ENCODE measurements at places on chromosomes 2 and 18.

- DNase-seq, result no peak
Measured at GRCh38 chr2:103437161-103437560, 675.3 kb downstream of the TMEM182 start.

DNA sequence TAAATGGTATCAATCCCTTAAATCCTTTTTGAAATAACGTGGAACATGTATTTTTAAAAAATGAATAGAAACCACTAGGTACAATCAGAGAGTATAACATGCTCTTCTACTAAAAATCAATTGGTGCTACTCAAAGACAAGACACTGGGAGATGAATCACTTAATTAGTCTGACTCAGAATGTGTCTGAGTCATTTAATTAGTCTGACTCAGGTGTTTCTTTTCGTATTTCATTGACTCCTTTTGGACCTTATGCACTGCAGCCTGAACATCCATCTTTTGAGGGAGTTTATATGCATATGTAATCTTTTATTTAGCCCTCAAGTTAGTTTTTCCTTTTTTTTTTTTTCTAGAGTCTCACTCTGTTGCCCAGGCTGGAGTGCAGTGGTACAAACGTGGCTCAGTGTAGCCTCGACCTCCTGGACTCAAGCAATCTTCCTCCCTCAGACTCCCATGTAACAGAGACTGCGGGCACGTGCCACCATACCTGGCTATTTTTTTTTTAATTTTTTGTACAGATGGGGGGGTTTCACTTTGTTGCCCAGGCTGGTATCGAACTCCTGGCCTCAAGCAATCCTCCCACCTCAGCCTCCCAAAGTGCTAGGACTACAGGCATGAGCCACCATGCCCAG lies 26.5 kb downstream of the PPP4R3B start:
- DNase-seq, result no peak

DNA sequence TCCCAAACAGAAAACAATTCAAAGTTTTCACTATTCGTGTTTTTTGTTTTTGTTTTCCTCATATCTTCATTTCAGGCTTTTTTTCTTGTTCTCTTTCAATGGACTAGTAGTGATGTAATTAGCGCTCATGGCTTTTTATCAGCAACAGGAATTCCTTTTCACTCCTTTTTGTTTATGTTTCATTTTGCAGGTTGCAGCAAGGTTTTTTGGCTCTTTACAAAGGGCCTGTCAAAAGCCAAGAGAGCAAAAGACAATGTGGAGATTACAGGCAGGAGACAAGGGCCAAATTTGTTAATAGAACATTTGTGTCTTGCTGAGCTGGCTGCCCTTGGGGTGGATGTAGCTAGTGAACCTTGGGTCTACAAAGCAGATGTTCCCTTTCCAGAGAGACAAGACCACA lies 467.4 kb upstream of the CDH20 start:
- DNase-seq, result no peak

- no peak for DNase-seq
Measured at GRCh38 chr18:74896390-74896991, 298.8 kb downstream of the ZNF407 start.

DNA sequence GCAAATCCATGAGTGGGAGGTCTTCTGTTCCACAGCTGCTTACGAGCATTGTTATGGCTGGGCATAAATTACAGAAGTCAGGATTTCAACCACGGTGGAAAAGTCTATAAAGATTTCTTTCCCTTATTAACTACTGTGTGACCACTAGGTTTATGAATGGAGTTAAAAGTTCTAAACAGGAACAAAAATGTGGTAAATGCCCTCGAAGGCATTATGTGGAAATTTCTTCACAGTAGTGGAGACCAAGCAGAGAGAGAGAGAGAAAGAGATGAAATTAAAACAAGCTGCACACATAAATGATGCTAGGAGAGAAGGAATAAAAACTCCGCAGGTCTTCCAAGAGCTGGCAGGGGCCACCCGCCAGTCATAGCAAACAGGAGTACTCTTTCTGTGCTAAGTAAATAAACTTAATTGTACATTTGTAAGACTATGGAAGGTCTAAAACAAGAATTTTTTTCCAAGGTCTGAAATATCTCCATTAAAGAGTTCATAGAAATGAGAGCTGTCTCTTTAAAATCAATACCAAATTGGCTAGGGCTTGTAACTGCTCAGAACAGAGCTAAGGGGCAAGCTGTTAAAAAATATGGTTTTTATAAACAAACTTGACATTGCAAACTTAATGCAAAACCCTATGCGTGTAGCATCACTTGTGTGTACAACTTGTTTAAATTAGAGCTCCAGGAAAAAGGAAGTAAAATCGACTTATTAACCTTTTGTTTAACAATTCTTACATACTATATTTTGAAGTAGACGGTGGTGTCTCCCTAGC lies 438.2 kb downstream of the MEIS1 start:
- no peak for DNase-seq

DNA sequence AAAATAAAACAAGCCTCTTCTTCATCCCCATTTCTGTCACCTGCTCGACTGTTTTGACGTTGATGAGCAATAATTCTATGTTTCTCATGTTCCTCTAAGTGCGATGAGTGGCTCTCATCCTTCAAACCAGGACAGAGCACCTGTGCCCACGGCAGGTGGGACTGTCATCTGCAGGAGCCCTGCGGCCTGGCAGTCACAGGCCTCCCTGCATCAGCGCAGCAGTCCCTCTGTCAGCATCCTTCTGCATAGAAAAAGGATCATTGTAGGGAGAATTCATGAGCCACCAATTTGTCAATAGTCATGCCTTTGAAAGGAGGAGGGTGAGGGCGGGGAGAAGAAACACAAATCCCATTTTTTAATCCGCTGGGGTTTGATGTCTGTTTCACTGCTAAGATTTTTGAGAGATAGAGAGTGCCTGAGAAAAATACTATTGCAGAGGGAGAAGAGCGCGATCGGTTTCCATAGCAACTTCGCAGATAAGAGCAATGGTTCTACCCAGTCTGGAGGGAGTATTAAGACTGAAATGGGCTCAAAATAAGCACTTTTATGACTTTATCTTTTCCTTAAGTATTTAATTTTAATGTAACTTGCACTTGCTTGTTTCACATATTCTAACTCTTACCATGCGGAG lies 234.3 kb upstream of the NCKAP5 start:
- no peak for DNase-seq

- DNase-seq, result no peak
Measured at GRCh38 chr2:138622613-138623012, 121.0 kb downstream of the SPOPL start.

DNA sequence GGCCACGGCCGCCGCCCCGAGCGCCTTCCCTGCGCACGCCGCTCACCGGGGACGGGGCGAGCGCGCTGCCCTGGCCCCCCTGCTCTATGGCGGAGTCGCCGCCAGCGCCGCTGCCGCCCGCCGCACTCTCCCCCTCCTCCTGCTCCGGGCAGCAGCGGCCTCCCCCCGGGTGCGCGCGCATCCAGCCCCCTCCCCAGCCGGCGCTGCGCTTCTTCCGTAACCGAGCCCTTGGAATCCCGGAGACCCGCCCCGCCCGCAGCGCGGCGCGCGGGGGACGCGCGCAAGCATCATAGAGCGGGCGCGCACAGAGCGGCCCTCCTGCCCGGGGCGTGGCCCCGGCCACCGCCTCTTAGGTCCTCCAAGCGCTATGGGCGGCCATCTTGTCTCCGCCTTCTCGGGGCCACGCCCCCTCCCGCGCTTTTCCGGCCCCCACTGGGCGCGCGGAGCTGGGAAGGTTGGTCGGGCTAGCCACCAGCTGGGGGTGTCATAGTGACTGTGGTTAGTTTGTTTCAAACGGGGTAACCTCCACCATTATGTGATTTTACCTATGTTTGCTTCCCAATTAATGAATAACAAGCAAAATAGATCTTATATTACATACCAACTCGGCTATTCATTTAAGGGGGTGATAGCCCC lies at the start of gene MBD2:
Gene MBD2, minus strand, starts transcription at position 291 of the 636 bp plus-strand sequence. Its CDS starts 110 bp downstream, at position 181.
- peak; percentile 91 for DNase-seq

DNA sequence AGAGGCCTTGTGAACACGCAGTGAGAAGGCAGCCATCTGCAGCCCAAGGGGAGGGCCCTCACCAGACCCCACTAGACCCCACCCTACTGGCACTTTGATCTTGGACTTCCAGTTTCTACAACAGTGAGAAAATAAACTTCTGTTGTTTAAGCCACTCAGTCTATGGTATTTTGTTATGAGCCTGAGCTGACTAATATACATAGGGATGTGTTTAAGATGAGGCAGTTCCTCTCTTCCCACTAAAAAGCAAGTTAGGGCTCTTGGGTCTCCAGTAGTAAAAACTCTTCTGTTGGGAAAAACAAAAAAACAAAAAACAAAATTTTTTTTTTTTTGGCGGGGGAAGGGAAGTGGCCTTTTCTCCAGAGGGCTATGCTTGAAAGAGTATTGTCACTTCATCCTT lies 233.2 kb upstream of the SMAD7 start:
- no peak for DNase-seq

- DNase-seq, result no peak
Measured at GRCh38 chr2:241885291-241885945, 15.9 kb downstream of the RTP5 start.

- DNase-seq, result no peak
Measured at GRCh38 chr2:62663920-62664795, 41.4 kb upstream of the EHBP1 start.

DNA sequence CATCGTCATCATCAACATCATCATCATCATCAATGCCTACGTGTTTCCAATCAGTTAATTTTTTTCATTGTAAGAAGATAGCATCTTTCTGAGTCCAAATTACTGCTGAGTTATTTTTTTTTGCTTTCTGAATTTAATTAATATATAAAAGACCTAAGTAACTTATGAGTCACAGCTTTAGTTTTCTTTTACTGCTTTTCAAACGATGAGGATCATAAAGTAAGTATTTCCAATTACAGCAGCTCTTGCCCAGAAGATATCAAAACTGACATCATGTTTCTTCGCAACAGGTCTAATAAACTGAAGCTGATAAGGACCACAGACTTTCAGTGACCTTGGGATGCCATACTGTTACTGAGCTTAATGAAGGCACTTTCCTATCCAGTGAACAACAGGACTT lies 442.2 kb downstream of the DSEL start:
- no peak for DNase-seq

DNA sequence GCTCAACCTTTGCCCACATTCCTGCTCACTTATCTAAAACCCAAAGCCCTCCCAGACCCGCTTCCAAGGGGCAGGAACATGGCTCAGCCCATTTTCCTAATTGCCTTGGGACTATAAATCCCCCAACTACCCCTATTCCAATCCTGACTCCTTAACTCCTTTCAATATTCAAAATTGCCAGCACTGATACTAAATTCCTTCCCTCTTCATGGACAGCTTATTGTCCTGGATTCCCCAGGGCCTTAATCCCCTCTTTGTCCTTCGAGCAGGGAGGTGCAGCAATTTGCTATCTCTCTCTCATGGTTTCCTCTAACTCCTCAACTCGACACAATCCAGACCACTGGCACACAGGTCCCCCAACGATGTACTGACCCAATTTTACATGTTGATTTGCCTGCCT lies 99.1 kb downstream of the SLC25A12 start:
- DNase-seq, result no peak
